ENCODE measurements at places on chromosomes 4 and X. TPM values are rescaled to one million over a fixed set of nuclear protein-coding genes. Genes with fewer than 3 reads are reported as not detected.

DNA sequence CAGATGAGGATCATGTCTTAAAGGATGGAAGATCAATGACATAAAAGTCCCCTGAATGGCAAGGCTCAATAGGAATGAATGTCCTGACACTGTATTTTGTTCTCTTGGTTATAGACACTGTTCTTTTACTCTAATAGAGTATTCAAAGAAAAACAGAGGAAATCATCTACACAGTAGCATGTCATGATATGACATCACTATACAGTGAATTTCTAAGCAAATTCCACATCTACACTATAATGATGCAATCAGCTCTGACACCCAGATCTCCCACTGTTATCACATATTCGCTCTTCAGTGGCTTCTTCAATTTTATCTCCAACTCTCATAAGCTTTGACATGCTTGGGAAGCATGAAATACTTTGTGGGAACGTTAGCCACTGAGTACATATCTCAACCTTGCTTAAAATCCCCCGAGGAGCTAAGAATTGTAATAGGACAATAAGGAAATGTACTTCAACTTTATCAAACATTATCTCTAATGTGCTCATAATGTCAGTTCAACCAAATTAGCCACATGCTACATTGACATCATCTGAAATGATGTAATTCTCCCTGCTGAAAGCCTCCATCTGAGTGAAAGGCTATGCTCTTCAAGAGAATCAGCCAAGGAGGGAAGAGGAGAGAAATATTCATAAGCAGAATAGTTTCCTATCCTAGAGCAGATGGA lies 139.6 kb upstream of the PTCHD1 start:
- DNase-seq = no peak

GRCh38 chrX:117771384-117771783 lies 345.2 kb downstream of the KLHL13 start:
- no peak for DNase-seq

GRCh38 chrX:70613295-70613694 lies 168.7 kb downstream of the DLG3 start:
- DNase-seq = no peak

GRCh38 chrX:154329294-154329693 lies 33.7 kb downstream of the TKTL1 start:
- DNase-seq = no peak

DNA sequence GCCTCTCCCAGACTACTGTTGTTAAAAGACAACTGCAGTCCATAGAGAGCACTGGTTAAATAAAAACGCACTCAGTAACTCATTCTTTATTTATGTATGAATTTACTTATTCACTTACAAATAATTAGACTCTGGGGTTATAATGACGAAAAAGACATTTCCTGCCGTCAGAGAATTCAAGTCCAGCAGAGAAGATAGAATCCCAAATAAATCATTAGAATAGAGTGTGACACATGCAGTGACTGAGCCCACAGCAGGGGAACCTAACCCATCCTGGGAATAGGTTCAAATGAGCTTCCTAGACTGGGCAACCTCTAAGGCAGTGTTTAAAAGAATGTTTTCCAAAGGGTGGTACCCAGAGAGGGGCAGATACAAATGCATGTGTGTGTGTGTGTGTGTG lies 53.9 kb downstream of the FGFBP1 start:
- DNase-seq = no peak

DNA sequence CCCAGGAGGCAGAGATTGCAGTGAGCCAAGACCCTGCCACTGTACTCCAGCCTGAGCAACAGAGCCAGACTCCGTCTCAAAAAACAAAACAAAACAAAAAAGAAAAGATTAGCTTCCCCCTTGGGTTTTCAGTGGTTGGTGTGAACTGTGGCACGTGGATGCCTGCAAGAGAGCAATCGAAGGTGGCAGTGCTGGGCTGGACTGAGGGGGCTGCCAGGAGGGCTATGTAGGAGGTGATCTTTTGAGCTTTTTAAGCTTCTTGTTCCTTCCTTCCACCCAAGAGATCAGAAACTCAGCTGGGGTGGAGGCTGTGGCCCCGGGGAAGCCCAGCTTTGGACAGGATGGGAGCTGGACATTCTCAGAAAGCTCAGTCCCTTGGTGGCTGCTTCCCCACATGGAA lies 49.6 kb downstream of the PRPS1 start:
- DNase-seq = no peak

- DNase-seq = no peak
Observed at GRCh38 chr4:39435659-39436563, 22.8 kb downstream of the RPL9 start.

GRCh38 chr4:146182443-146182842 lies 6.9 kb downstream of the LSM6 start:
- no peak for DNase-seq

- peak; percentile 81 for DNase-seq
Observed at GRCh38 chr4:53119680-53120079, 246.2 kb downstream of the SCFD2 start.

GRCh38 chr4:88308587-88308986 lies 24.2 kb upstream of the PPM1K start:
- DNase-seq = no peak

DNA sequence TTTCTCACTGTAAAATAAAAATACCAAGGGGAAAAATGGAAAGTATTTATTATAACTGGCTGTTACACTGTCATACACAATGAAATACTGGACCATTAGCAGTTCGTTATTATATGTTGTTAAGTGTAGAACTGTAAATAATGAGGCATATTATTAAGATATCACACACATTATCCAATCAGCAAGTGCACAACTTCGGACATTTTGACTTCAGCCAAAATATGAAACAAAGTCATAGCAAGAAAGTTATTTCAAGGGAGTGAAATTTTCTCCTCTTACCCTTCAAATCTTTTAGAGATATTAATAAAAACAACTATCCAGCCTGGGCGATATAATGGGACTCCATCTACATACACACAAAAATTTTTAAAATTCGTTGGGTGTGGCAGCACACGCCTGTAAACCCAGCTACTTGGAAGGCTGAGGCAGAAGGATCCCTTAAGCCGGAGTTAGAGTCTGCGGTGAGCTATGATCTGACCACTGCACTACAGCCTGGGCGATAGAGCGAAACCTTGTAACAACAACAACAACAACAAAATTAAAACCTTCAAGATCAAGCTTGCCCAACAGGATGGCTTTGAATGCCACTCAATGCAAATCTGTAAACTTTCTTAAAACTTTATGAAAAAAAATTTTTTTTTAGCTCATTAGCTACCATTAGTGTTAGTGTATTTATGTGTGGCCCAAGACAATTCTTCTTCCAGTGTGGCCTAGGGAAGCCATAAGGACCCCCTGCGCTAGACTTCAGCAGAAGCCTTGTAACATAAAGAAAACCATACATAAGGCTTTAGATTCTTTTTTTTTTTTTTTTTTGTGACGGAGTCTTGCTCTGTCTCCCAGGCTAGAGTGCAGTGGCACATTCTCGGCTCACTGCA lies 1.3 kb upstream of the CISD2 start:
- DNase-seq = no peak

DNA sequence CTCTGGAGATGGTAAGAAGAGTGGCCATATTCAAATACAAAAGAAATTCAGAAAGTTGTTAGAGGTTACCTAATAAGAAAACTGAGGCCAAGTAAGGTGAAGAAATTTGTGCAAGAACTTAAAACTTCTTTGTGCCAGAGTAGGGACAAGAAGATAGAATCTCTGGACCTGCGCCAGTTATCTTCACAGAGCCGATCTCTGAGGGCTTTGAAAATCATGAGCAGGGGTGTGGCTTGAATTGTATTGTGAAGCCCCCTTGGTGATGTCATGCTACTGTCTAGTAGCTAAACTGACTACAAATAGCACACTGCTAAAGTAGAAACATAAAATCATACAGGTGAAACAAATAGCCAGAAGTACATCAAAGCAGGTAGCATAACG lies 184.6 kb downstream of the UGT8 start:
- DNase-seq = peak; percentile 4

DNA sequence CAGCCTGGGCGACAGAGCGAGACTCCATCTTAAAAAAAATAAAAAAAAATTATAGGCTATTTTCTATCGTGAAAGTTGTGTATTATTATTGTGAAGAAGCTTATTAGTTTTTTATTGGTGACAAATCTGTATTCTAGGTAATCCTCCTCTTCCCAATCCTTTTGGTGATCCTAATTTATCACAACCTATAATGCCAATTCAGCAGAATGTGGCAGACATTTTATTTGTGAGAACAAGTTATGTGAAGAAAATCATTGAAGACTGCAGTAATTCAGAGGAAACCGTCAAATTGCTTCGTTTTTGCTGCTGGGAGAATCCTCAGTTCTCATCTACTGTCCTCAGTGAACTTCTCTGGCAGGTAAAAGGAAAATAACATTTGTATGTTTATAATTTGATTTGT lies 109.4 kb upstream of the DDX3X start:
- DNase-seq = no peak

GRCh38 chr4:60884587-60884986 lies 315.5 kb upstream of the ADGRL3 start:
- DNase-seq = peak; percentile 21

GRCh38 chr4:17309567-17310268 lies 202.2 kb downstream of the QDPR start:
- peak; percentile 20 for DNase-seq

Gene RHOXF2B
- not detected for total RNA-seq

Gene SLC25A14
- 8.0 TPM for total RNA-seq

Gene CRMP1
- total RNA-seq = 0.33 TPM

Gene HPGDS
- not detected for total RNA-seq

Gene ARHGAP10
- total RNA-seq = 35.8 TPM

Gene FHL1
- 180 TPM for total RNA-seq

All from fibroblast of lung (primary cell).